Activated T-cell treated with anti-CD3 and anti-CD28 coated beads for 24 hours (primary cell): ENCODE measurements at places on chromosomes 2 and 18.

- DNase-seq: no peak
Measured at GRCh38 chr2:202612145-202612544, 22.6 kb upstream of the FAM117B start.

DNA sequence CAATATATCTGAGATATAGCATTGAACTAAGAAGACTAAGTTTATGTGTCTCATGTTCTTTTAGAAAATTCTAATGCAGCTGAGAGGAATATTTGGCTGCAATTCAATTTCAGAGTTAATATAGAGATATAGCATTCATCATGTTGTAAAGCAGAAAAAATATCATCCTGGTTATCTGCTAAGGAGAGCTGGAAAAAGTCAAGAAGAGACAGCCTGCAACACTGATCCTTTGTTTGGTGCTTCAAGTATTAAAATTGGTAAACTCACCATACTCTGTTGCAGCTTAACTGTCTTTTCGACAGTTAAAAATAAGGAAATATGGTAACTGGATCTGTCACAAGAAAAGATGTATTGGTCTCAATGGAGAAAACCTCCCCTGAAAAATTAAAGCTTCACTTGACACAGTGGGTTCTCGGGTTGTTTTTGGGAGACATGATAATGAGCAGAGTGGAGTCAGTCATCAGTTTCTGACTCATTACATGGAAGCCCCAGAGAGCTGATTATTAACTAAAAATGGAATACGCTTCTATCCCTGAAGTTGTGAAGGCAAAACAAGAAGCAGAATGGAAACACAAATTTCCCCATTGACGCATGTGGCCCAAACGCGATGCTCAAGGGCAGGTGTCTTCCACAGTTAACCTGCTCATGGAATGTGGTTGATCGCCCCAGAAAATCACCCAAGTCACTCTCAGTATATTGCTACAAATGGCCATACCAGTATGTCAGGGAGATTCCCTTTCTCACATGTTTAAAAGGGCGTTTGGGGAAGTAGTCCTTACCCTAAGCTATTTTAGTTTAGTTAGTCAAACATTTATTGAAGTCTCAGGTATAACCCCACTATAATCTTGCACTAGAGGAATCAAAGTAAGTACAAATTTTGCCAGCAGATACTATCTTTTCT lies 8.2 kb downstream of the BCL2 start:
- no peak for DNase-seq

DNA sequence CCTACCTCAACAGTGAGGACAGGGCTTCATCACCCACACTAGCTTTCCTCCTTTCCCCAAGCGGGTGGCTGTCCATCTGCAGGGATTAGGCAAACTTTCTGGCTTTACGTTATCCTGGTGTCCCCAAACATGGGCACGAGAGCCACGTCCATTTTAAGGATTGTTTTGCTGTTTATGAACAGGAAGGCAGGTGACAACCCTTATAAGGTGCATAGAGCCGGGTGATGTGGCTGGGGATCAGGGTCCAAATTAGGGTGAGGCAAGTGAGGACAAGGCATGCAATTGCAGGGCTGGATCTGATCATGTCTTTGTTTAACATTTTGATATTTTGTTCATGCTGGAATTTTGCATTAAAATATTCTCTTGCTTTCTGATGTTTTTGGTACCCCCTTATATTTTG lies 27.6 kb upstream of the ITGA6 start:
- DNase-seq: no peak

- DNase-seq: no peak
Measured at GRCh38 chr2:231012463-231012862, 16.5 kb downstream of the SPATA3 start.

DNA sequence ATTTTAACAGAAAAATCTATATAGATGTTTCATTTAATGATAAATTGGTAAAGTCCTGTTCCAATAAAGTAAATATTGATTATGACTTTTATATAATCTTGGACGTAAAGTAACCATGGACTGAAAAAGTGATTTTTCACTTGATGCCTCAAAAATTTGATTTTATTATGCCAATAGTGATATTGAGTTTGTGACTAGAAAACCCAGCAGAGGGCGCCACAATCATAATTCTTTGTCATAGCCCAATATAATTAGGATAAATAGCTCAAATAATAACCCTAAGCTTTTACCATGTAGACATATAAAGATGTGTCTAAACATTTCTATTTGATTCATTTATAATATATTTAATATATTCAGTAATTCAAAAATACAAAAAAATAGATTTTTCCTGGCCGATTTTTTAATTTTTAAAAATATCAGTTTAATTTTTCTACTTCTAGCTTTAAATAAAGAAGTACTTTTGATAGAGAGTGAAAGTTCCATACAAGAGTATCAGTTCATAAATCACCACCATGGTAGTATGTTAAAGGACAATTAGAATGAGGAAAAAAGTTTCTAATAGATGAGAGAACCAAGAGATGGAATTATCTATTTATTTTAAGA lies 30.7 kb downstream of the CAMKMT start:
- DNase-seq: peak; percentile 28

GRCh38 chr2:168608796-168609195 lies 152.7 kb downstream of the CERS6 start:
- DNase-seq: no peak

DNA sequence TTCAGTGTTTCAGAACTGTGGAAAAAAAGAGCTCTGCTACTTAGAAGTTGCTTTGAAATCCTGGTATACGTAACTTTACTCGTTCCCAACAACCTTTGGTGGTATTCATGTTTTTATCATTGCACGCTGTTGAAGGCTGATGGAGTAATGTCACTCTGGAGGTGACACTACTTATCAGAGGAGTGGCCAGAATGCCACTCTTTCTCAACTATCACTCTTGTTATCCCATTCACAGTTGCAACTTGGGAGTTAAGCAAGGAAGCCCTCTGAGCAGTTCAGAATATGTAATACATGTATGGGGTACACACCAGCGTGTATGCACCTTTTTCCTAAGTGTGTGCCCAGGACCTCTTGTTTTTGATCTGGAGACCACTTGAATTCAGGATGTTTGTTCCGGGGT lies 53.6 kb downstream of the TANC1 start:
- DNase-seq: no peak

DNA sequence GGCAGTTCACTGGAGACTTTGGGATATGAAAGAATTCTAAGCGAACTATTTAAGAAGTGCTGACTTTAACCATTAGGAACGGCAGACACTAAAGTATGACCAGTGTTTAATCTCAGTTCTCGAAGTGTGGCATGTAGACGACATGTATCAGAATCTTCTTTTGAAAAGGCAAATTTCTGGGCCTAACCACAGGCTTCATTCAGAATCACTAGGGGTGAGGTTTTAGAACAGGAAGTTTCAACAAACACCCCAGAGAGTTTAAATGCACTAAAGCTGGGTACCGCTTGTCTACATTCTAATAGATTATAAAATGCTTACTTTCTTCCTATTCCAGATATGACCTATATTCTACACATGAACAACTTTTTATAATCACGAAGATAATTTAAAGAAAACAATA lies 180.3 kb downstream of the ANKRD44 start:
- DNase-seq: no peak

- no peak for DNase-seq
Measured at GRCh38 chr18:62326646-62327348, 1.7 kb downstream of the TNFRSF11A start.

DNA sequence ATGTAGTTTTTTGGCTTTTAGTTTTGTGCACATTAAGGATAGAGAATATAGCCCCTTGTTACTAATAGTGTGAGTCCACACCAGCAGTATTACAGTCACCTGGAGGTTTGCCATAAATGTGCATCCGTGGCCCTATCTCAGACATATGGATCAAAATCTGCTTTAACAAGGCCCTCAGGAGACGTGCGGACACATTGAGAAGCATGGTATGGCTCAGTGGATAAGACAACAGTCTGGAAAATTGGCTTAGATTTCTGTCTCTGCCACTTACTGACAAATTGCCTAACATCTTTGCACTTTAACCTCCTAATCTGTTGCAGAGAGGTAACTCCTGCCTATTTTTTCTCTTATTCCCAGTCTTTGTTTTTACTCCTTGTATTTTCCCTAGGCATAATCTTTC lies 307.2 kb upstream of the DLGAP1 start:
- no peak for DNase-seq
